ENCODE measurements at places on chromosomes 7 and 10. TPM values are rescaled to one million over a fixed set of nuclear protein-coding genes. Genes with fewer than 3 reads are reported as not detected.

SPDYE8 gene
- not detected for total RNA-seq

ACTL6B gene
- not detected for total RNA-seq

AMPH gene
- total RNA-seq, result 2.6 TPM

ACHE gene
- 0.49 TPM for total RNA-seq

DNA sequence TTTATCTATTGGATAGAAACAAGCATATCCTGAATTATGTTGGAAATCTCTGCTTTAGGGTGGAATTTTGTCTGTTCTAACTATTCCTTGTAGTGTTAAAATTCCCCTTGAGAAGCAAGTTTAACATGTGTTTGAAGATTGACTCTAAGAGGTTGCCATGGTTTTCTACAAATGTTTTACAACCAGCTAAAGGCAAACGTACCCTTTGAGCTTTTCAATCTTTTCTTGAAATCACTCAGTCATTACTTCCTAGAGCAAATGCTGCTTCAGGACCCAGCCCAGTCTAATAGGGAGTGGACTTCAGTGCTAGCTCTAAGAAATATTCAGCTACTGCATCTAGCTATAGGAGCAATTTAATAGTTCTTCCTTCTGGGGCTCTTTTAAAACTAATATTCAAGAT lies 118.8 kb upstream of the IFRD1 start:
- no peaks in the 10 kb centered on the region for H3K27me3 ChIP-seq
- H3K36me3 ChIP-seq, result peaks cover 27% of the 10 kb centered on the region
- H3K4me1 ChIP-seq, result peaks cover 4% of the 10 kb centered on the region
- no peak for DNase-seq
- H3K27ac ChIP-seq, result no peak overlapping the region

- H3K36me3 ChIP-seq, result no peaks in the 10 kb centered on the region
- H3K27ac ChIP-seq, result no peak overlapping the region
- no peaks in the 10 kb centered on the region for H3K27me3 ChIP-seq
Observed at GRCh38 chr7:115864082-115864481, 166.5 kb downstream of the TFEC start.

- peaks cover 43% of the 10 kb centered on the region for H3K4me1 ChIP-seq
- no peak for DNase-seq
- peaks cover 100% of the 10 kb centered on the region for H3K27me3 ChIP-seq
- H3K27ac ChIP-seq, result no peak within 1 kb of the TSS
Observed at GRCh38 chr10:99235658-99236626, at the start of gene HPSE2. Gene HPSE2, minus strand, starts transcription at chr10:99235852.

GRCh38 chr7:125059861-125060456 lies 130.3 kb upstream of the POT1 start:
- no peak overlapping the region for H3K4me3 ChIP-seq
- H3K36me3 ChIP-seq, result no peaks in the 10 kb centered on the region
- H3K27me3 ChIP-seq, result peaks cover 4% of the 10 kb centered on the region
- H3K4me1 ChIP-seq, result peaks cover 5% of the 10 kb centered on the region

DNA sequence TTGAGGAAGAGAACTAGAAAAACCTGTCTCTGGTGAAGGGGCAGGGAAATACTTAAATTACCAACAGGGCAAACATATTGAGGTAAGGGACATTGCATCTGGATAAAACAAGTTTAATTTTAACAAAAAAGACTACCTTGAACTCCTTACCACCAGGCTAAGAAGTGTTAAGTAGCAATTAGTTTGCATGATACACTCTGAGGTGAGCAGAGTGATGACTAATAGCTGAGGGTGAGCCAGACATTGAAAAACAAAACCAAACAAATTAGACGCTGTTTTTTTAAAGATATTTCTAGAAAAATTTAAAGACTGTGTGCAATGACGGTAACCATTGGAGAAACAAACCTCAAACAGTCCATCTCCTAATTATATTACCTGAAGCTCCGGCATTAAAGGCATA lies 105.9 kb downstream of the ANKRD7 start:
- no peak overlapping the region for H3K4me3 ChIP-seq
- no peaks in the 10 kb centered on the region for H3K4me1 ChIP-seq
- H3K27me3 ChIP-seq, result no peaks in the 10 kb centered on the region
- H3K27ac ChIP-seq, result no peak overlapping the region

- H3K4me3 ChIP-seq, result no peak overlapping the region
- no peak for DNase-seq
- H3K4me1 ChIP-seq, result peaks cover 13% of the 10 kb centered on the region
- no peak overlapping the region for H3K27ac ChIP-seq
- H3K27me3 ChIP-seq, result no peaks in the 10 kb centered on the region
Observed at GRCh38 chr10:114131094-114131493, 42.9 kb downstream of the CCDC186 start.
